ENCODE measurements at places on chromosomes 12 and 14.

GRCh38 chr12:39958377-39958776, 147.5 kb downstream of the SLC2A13 start:
- no peak for DNase-seq

- DNase-seq: no peak
Observed at GRCh38 chr14:67395876-67396189, 16.1 kb downstream of the PLEK2 start.

DNA sequence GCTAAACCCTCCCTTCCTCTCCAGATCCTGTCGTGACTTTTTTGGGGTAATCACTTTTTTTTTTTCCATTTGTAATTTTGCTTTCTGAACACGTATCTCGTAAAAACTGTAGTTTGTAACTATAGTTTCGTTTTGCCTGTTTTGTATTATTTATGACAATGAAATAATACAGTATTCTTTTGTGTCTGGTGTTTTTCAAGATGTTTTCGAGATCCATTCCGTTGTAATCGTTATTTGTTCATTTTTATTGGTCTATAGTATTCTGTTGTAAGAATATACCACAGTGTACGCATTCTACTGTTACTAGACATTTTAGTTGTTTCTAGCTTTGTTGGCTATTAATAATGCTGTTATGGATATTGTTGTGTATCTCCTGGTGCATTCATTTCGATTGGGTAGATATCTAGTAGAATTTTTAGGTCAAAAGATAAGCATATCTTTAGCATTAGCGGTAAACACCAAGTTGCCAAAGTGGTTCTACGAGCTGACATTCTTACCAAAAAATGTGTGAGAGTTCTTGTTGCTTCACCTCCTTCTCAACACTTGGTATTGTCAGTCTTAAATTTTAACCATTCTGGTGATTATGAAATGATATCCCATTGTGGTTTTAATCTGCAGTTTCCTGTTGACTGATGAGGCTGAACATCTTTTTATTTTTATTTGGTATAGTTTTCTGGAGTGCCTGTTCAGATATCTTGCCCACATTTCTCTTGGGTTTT, 92.3 kb upstream of the EVL start:
- DNase-seq: no peak

DNA sequence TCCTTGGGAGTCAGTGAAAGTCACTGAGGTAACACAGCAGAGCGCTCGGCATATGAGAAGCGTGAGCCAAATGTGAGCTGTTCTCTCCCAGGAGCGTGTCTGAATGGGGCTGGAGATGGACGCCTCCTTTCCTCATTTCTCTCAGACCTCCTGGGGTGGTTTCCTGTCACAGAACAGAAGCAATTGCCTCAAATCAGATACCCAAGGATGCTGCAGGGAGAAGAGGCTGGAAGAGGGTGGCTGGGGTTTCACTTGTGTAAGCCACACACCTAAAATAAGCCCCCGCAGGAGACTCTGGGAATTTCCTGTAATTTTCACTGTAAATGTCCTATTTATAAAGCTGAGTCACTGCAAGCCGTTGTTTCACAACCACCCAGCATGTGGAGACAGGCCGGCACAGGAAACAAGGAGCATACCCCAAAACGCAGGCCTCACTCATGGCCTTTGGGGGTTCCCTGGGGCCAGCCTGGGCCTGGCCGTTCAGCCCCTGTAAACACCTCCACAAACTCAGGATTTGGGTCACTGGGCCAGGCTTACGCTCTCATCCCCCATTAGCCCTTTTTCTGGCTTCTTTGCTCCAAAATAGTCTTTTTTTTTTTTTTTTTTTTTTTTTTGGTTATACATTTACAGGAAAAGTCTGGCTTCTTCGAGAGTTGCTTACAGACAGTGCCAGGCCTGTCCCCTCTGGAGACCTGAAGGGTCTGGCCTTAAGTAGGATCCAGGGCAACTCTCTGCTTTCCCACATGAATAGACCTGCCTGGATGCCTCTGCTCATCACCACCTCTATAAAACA, 55.3 kb downstream of the VCPKMT start:
- peak; percentile 69 for DNase-seq

DNA sequence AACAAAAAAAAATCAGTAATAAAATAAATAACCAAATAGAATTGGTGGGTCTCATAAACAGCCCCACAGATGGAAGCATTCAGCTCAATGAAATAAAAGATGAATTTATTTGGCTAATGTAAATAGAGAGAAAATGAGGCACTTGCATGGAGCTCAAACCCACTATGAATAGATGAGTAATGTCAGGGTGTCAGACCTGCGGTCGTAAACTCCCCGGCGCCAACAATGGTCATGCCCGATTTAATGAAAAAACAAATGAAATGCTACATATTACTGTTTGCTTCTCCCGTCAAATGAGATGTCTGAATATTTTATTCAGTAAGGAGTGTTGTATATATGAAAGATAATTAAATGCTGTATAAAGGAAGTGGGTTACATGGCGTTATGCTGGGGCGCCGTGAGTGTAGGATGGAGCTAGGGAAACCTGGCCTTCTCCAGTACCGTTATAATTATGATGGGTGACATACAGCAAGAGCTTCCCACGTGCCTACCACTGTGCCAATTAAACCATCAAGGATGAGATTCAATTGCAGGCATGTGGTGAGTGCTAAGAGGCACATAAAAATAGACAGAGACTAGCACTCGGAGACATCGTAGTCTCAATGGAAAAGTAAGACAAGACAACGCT, 648.1 kb downstream of the BCL11B start:
- DNase-seq: no peak

GRCh38 chr14:68143341-68143841, 323.8 kb downstream of the RAD51B start:
- DNase-seq: no peak

- DNase-seq: no peak
Observed at GRCh38 chr14:83320837-83321236, 1787.2 kb upstream of the SEL1L start.

DNA sequence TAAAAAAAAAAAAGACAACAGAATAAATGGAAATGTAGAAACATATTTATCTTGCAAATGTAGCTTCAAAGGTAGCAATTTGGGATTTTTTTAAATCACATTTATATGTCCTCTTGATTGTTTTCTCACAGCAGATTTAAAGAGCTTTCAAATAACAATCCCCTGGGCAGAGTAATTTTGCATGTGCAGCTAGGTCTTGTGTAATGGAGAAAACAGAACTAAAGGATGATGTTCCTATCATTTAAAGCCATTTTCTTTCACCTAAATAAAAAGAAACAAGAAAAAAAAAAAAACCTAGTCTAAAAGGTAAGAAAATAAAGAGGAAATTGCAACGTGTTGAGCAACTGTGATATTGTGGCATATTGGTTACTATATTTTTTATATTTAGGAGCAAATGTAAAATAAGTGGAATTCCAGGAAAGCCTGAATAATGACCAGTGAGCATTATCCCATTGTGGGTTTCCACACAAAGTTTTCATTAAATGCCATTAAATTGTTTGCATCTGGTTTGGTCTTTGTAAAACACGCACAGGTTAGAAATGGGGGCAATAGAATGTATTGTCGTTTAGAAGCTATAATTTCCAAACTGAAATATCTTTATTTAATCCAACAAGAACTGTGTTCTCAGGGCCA, 215.6 kb downstream of the SLC6A15 start:
- DNase-seq: no peak

DNA sequence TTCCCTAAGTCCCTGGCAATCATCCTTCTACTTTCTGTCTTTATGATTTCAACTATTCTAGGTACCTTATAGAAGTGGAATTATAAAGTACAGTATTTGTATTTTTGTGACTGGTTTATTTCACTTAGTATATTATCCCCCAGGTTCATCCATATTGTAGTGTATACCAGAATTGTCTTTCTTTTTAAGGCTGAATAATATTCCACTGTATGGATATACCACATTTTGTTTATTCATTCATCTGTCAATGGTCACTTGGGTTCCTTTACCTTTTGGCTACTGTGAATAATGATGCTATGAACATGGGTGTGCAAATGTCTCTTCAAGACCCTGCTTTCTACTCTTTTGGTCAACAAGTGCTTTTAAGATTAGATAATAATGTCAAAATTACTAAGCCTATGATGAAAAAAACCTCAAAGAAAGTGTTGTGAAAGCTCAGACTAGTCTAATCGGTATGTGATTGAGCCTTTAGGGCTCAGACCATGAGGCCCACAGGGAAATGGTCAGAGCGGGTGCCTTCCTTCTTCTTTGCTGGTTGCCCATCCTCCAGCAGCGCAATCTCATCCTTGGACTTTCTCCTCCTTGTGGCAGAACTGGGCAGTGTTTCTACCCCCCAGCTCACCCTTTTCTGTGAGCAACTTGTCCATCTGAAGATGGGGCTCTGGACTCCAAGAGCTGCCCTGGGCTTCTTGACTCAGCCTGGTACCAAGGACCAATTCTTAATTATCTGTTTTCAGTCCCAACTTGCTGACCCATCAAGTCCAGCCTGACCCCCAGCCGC, 105.4 kb downstream of the TTC8 start:
- DNase-seq: no peak

GRCh38 chr14:92890830-92891588, 31.9 kb upstream of the CHGA start:
- peak; percentile 21 for DNase-seq

DNA sequence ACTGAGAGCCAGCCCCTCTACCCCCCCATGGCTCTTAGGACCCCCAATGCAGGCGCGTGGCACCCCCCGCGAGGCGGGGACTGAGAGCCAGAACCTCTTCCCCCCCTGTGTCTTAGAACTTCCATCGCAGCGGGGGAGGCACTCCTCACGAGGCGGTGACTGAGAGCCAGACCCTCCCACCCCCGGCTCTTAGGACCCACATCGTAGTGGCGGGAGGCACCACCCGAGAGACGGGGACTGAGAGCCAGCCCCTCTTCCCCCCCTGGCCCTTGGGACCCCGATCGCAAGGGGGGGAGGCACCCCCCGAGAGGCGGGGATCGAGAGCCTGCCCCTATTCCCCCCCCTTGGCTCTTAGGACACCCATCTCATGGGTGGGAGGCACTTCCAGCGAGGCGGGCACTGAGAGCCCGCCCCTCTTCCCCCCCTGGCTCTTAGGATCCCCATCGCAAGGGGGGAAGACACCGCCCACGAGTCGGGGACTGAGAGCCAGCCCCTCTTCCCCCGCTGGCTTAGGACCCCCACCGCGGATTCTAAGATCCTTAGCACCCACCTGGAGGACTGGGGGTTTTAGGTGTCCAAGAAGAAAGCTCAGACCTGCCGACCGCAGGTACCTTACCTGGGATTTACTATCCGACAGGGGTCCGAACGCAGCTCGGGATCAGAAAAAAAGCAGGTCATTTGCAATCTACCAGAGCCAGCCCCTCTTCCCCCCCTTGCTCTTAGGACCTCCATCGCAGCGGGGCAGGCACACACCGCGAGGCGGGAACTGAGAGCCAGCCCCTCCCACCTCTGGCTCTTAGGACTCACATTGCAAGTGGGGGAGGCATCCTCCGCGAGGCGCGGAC, 44.9 kb downstream of the DDX11 start:
- DNase-seq: peak; percentile 25

DNA sequence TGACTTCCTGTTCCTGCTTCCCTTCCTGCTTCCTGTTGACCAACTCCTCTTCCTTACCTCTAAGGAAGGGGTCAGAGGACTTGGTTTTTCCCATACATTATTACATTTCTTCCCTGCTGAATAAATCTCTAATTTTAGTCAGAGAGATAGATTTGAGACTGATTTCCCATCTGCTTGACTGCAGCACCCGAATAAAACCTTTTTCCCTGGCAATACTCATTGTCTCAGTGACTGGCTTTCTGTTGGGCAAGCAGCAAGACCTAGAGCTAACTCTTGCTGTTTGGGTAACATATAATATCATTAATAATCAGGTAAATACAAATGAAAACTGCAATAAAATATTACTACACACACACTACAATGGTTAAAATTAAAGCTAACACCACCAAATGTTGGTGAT, 132.2 kb downstream of the FSCB start:
- no peak for DNase-seq

DNA sequence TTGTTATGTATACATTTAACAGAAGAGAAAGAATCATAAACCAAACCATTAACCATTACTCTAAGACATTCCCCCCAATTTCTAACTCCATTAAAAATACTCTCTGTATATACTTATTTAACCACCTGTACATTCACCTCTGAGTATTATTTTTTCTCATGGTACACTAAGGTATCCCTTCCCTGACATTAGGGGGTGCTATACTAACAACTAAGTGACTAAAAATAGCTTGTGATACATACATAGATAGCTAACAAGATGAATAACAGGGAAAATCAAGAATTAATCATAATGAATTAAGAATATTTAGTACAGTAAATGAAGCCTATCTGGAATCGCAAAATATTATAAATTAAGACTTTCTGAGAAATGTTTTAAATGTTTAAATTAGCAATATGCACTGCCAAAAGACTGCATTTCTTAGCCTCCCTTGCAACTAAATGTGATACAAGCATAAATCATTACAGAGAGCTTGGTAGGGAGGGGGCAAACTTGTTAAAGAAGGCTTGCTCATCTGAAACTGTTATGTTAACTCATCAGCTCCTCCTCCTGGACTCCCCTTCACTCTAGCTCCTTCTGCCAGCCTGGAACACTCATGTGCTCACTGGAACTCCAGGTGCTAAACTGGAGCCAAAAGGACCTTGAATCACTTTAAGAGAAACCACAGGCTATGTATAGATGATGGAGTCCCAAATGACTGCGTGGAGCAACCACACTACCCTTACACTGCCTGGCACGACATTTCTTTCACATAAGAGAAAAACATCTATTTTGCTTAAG, 14.9 kb downstream of the C2CD5 start:
- no peak for DNase-seq

DNA sequence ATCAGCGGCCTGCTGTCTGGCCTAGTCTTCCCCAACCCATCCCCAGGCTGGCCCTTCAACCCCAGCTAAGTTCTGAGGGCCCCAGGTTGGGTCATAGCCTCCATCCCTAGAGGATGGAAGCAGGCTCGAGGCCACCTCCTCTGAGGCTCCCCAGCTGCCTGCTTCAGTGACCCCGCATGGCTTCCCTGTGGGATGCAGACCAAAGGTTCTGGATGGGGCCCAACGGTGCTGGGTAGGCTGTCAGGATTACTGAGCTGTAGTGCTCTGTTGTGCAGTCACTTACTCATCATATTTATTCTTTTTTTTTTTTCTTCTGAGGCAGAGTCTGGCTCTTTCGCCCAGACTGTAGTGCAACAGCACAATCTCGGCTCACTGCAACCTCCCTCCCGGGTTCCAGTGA, 92.0 kb downstream of the IRF2BPL start:
- no peak for DNase-seq

GRCh38 chr12:89384050-89384758, 31.9 kb upstream of the DUSP6 start:
- DNase-seq: no peak
